ENCODE measurements at places on chromosomes 3 and 15.

- no peak for DNase-seq
These were observed 32.9 kb upstream of the RAD18 start for GRCh38 chr3:8996216-8996615.

GRCh38 chr3:17894434-17895060 is 152.1 kb upstream of the TBC1D5 start:
- peak; percentile 72 for DNase-seq

DNA sequence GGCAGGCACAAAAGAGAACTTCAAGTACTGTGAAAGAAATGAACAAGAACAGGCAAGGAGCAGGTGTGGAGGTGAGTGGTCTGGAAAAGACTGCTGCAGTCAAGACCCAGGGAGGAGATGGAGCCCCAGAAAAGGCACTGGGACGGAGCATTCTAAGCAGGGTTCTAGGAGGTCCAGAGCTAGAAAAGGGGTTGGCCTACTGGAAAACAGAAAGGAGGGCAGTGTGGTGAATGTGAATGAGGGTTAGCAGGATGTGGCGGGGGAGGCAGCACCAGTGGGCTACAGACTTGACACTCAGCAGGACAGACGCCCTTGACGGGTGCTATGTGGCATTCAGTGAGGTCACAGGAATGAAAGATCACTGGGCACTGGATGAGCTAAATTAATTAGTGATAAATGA is 75.7 kb downstream of the SENP2 start:
- no peak for DNase-seq

DNA sequence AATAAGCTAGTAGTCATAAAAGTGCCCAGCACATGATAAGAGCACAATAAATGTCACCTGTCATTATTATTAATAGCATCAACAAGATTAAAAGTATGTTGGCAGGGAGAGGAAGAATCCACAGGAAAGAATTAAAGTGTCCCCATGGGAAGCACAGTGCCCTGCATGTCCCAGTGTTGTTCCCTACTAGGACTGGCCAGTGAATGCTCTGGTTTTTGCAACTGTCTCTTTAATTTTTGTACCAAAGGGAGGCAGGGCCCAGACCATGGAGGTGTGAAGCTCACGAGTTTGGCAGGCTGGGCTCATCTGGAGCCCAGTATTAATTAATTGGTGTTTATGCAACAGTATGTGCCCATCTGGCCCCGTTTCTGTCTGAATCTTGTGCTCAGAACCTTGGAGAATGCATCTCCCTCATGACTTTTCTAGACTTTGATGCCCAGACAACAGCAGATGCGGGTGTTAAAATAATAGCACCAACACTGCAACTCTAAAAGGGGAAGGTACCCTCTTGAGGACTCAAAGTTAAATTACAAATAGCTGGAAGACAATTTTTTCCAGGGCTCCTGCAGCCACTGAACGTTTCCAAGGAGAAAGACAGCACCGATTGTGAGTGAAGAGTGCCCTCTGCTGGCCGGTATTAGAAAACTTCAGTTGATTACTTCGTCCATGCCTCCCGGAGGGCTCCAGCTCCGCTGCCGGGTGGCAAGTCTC is 71.9 kb upstream of the SPATA12 start:
- DNase-seq: peak; percentile 81

DNA sequence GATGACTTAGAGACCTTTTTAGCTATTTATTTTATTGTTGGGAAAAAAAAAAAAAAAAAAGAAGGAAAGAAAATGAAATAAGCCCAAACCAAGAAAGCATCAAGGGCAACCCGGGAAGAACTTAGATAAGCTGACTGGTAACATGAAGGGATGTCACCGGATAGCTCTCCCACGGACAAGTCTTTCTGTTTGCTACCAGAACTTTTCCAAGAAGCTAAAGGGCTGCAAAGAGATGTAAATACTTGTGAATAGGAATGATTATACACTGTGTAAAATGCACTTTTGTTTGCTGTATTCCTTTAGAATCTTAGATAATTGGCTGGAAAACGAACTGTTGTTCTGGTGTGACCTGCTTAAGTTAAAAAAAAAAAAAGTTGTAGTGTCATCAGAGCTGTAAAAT is 2.8 kb downstream of the FOXB1 start:
- no peak for DNase-seq

GRCh38 chr3:32896143-32896542 is 55.3 kb upstream of the CCR4 start:
- DNase-seq: no peak

DNA sequence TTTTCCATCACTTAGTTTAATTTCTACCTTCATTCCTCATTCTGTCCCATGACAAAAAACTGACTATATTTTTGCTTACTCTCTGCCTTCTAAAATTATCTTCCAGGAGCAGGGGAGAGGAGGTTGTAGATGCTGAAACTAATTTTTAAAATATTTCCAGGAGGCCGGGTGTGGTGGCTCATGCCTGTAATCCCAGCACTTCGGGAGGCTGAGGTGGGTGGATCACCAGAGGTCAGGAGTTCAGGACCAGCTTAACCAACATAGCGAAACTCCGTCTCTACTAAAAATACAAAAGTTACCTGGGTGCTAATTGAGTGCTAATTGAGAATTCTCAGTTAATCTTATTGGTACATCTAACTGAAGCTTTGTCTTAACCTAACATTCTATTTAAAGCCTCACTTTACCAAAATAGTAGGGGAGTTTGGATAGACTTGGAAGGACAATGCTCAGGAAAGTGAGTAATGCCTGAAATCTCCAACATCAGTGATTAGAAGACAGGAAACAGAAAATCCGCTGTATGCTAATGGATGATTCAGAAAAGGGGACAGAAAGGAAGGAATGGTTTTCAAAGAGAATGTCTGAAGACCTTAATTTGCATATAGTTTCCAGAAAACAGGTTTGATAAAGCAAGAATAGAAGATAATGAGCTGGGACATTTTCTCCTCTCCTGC is 336.1 kb downstream of the GBE1 start:
- DNase-seq: no peak

DNA sequence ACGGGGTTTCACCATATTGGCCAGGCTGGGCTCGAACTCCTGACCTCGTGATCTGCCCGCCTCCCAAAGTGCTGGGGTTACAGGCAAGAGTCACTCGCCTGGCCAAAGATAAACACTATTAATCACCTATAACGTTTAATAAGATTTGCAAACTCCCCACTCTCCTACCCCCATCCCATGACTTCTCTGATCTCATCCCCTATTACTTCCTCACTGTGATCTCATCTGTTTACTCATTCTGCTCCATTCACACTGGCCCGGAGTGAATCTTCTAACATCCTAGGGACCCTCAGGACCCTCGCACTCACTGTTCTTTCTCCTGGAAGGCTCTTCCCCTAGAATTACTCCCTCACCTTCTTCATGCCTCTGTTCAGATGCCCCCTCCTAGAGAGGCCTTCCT is 78.9 kb downstream of the DGKG start:
- no peak for DNase-seq

GRCh38 chr15:50134524-50135024 is 15.5 kb upstream of the ATP8B4 start:
- DNase-seq: no peak

GRCh38 chr3:29694783-29695182 is 413.9 kb downstream of the RBMS3 start:
- DNase-seq: no peak

DNA sequence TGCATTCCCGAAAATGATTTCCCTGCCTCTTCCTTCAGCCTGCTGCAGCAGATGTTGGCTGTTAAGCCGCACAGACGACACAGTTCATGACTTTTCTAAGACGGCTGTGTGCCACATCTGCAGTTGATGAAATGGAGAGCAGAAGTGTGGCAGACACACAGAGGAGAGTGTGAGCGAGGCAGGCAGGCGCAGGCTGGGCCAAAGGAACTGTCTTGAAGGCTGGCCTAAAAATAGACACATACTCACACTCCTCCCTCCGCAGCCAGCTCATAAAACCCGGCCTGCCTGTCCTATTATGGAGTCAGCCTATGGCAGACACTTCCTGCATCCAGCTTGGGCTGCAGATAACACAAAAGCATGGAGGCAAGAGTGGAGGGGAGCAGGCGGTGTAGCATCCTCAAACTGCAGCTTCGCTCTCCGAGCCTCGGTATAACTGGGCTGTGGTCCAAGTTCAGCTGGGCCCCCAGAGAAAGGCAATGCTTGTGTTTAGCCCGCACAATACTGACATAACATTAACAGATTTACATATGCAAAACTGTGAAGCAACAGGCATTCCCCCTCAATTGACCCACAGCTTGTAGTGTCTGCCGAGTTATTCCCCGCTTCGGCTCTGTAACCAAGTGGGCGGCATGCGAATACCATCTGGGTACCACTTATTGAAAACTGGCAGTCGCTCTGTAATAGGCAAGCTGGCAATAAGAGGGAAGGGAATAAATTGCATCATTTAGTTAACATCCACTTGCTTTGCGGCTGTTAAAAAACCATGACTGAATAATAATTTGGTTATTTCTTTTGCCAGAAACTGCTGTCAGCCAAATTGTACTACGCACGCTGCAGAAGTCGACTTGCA is 40.8 kb downstream of the FOXP1 start:
- peak; percentile 45 for DNase-seq

DNA sequence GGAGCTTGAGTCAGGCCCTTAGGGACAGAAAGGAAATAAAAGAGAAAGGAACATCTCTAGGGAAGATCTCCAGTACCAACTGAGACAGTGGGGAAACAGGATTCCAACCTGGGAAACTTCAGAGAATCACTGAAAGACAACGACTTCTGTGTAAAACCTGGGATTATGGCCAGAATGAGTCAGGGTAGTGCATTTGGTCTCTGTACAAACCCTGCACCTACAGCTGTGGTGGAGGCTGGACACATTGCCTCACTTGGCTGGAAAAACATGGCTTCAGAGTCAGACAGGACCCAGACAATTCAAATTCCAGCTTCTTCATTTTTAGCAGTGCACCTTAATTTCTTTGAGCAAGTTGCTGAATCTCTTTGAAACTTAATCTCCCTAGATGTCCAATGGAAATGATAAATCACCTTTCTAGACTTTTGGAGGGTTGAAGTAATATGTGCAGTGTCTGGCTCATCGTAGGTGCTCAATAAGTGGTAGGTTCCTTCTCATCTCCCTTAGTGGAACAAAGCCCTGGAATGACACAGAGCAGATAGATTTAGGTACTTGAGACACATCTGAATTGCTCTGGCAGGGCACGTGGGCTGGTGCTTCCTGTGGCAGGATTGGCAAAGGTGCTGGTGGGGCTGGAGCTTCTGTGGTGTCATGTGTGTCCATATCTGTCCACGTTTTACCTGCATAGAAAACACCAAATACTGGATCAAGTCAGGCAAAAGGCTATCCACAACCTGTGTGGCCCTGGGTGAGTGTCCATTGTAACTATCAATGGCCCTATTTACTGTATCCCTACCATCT is 6.1 kb upstream of the CLSTN2 start:
- DNase-seq: no peak

DNA sequence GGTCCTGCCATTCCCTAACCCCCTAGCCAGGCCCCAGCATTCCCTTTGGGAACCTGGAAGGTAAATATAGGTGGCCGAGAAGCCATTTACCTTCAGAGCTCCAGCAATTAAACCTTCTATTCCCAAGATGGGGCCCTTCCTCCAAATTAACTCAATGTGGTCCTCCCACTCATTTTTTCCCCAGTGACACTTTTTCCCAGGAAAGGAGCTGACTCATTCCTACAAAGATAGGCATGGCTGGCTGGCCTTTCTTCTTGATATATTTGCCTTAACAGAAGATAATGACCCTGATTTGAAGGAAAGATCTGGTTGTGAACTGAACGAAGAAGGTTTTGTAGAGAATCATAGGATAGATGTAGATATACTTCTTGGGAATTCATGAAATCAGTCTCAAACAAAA is 279.0 kb upstream of the VEPH1 start:
- DNase-seq: no peak

DNA sequence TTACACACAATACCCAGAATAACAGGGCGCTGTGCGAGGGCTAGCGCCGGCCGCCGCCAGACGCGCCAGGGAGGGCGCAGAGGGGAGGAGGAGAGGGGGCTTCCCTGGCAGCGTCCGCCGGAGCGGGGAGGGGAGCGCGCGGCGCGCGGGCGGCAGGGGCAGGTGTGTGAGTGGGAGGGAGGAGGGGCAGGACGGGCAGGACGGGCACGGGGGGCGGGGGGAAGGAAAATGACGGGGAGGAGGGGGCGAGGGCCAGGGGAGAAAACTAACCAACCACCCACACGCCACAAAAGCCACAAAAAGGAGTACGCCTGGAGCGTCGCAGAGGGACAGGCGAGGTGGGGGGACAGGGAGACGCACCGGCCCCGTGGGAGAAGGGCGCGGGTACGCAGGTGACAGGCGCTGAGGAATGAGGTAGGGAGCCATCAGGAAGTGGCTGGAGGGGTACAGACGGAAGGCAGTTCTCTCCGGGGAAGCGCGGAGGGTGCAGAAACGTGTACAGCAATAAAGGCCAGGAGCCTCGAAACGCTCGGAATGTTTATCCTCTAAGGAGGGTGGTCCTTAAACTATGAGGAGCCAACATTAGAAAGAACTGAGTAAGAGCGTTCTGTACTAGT is 610 bp upstream of the SATB1 start:
- DNase-seq: peak; percentile 80

DNA sequence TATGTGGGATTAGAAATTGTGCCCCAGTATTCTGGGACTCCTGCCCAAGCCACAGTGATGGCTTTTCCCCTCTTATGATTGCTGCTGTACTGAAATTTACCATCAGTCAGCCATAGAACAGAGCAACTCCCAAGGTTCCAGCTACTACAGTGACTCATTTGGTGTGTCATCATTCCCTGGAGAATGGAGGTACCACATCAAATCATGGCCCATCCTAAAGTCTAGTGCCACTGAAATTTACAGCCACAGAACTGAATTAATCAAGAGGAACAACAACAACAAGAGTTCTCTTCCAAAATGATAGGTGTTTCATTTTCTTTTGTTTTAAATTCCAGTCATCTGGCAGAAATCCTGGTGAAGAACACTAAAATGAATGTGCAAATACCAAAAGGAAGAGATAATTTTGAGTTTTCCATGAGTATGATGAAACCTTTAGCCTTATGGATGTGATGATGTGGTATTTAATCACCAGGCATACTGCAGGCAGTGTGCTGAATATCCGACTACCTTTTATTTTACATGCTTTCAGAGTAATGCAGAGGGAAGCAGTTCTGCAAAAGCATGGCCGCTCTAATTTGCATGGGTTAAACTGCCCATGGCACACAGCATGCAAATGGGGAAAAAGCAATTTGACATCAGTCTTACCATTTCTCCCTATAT is 75.6 kb upstream of the SLC2A2 start:
- DNase-seq: no peak

GRCh38 chr3:65593780-65594752 is 444.7 kb downstream of the MAGI1 start:
- no peak for DNase-seq

DNA sequence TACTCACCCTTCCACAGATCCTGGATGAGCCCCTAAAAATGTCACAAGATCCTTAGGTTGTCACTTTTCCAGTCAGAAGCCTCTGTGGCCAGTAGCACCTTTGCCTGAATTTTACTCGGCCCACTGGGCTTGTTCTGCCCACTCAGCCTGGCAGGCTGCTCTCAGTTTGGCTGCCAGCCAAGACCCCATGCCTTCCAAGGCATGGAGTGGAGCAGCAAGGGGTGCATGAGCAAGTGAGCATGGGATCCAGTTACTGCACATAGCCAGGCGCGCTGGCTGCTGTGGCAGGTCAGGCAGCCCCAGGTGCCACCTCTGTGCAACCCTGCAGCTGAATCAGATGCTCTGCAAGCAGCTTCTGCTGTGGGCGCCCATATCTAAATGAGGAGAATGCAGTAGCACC is 79.3 kb downstream of the CGGBP1 start:
- no peak for DNase-seq

- no peak for DNase-seq
These were observed 34.9 kb downstream of the VIPR1 start for GRCh38 chr3:42537350-42537749.

Measured in ecto neural progenitor cell (in vitro differentiated cells).